Stimulated activated CD4-positive, alpha-beta T cell treated with anti-CD3 and anti-CD28 coated beads, Interleukin-4, amount 100 ng/mL, for 1 hour (primary cell): ENCODE measurements at places on chromosomes 6 and 20.

DNA sequence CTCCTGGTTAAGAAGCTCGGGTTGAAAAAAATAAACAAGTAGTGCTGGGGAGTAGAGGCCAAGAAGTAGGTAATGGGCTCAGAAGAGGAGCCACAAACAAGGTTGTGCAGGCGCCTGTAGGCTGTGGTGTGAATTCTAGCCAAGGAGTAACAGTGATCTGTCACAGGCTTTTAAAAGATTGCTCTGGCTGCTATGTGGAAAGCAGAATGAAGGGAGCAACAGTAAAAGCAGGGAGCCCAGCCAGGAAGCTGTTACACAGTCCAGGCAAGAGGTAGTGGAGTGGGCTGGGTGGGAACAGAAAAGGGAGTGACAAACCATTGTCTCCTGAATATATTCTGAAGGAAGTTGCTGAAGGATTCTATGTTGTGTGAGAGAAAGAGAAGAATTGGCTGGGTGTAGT lies 2.0 kb downstream of the HFE start:
- DNase-seq: no peak

DNA sequence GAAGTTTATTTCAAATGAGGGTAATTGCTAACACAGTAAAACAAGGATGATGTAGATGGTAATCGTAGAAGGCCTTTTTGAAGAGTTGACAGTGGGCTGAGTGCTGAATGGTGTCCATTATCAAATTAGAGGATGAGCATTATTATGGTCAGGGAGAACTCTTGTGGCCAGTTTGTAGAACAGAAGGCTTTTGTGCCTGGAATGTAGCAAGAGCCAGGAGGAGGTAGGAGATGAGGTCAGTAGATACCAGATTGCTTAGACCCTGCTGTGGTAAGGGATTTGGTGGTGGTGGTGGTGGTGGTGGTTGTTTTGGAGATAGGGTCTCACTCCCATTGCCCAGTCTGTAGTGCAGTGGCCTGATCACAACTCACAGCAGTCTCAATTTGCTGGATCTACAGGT lies 6.2 kb downstream of the CSE1L start:
- DNase-seq: no peak

DNA sequence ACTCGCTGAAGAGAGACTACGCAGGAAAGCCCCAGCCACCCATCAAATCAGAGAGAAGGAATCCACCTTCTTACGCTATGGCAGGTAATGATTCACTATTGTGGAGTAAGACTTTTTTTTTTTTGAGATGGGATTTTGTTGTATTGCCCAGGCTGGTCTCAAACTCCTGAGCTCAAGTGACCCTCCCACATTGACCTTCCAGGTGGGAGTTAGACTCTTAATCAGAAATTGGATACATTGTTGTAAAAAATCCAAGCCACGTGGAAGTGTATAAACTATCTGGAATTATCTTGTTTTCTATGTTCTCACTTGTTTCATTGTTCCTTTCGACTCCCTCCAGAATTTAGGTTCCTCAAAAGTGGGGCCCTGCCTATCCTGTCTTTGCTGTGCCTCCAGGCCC lies 6.8 kb downstream of the NQO2 start:
- no peak for DNase-seq

DNA sequence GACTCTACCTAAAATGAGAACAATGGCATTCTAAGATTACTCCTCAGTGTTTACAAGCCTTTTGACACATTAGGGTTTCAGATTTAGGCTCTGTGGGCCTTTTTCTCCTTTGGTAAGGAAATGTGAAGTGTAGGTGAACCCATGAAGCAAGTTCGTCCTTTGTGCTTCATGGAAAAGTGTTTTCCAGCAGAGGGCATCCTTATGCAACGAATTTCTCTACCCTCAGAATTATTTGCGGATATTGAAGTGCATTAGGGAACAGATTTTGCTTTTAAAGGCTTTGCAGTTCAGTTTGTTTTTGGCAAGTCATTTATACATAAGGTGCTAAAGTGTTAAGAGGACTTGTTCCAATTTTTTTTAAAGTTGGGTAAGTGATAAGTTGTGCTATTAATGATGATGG lies 55.7 kb upstream of the FERMT1 start:
- DNase-seq: no peak

GRCh38 chr6:100259865-100260264 lies 204.9 kb downstream of the SIM1 start:
- no peak for DNase-seq

- no peak for DNase-seq
Observed at GRCh38 chr6:142716097-142716496, 228.9 kb downstream of the HIVEP2 start.

DNA sequence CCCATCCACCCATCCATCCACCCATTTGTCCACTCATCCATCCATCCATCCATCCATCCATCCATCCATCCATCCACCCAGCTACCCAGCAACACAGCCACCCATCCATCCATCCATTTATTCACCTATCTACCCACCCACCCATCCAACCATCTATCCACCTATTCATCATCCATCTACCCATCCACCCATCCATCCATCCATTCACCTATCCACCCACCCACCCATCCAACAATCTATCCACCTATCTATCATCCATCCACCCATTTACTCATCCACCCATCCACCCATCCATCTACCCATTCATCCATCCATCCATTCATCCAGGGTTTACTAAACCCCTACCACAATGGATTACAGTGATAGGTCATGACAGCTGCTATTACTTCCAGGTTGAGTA lies 7.4 kb downstream of the SERPINB1 start:
- no peak for DNase-seq

GRCh38 chr6:132666118-132666517 lies 7.1 kb upstream of the TAAR1 start:
- no peak for DNase-seq

DNA sequence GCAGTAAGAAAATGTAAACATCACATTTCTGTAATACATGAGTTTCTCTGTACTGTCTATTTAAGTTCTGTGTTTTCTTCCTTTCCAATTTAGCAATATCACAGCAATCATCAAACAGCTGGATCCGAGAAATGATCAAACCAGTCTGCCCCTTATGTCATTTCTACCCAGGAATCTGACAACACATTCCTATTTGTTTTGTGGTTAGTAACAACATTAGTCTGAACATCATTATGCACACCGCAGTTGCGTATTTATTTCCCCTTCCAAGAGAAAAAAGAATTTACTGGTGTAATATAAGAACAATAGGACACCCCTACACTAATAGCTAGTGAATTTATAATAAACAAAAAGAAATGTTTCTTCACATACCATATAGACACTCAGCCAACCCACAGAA lies 179.5 kb downstream of the BTBD9 start:
- DNase-seq: no peak
